ENCODE measurements at places on chromosomes 12 and 14. TPM values are rescaled to one million over a fixed set of nuclear protein-coding genes. Genes with fewer than 3 reads are reported as not detected.

DNA sequence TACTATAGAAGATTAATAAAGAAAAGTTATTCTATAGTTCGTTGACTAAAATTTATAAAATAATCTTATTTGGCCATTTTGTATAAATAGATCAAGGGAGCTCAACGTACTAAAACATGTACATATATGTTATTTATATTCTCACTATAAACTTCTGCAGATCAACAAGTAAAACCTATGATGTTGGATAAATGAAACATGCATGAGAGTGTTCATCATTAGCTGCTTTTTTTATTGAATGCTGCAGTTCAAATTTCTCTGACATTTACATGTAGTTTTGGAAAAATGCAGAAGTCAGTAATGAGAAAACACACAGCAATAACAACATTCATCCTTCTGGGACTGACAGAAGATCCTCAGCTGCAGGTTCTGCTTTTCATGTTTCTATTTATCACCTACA lies at the start of gene OR6C68:
Gene OR6C68 (plus strand): TSS at position 301 of the 400 bp plus-strand sequence. CDS start 0 bp downstream, at position 301.
- DNase-seq: no peak

- DNase-seq: no peak
Observed at GRCh38 chr14:55454264-55455002, 14.0 kb upstream of the TBPL2 start.

REP15 gene
- total RNA-seq: 0.64 TPM

DNA sequence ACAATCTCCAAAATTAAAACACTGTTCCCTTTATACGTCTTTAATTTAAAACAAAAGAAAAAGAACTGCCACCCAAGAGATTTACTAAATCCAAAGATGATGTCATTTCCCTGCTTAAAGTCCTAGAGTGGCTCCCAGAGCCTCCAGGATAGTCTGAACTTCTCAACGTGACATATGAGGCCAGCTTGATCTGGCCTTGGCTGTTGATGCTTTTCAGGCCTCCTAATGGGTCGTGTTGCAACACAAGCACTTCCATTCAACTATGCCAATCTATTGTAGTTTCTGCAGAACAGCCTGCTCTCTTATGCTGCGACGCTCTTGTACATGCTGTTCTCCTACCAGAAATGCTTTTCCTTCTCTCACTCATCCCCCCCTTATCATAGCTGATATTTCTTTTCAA lies 35.7 kb downstream of the LGR5 start:
- DNase-seq: no peak

DNA sequence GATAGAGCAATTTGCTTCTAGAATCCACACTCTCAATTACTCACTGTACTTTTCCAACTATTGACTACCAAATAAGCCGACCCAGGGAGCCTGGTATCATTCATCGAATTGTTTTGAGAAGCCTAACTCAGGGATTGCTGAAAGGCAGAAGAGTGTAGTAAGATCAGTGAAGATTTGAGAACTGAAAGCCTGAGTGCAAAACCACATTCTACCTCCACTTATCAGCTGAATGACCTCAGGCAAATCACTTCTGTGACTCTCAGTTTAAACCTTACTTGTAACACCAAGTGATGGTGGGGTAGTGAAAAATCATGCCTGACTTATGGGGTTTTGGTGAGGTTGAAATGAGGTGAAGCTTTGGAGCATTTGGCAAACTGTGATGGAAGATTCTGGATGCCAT lies 126.1 kb upstream of the MAX start:
- DNase-seq: no peak

GRCh38 chr14:54881235-54881760 lies 21.3 kb downstream of the GCH1 start:
- no peak for DNase-seq

HAL gene
- 4.3 TPM for total RNA-seq

DNA sequence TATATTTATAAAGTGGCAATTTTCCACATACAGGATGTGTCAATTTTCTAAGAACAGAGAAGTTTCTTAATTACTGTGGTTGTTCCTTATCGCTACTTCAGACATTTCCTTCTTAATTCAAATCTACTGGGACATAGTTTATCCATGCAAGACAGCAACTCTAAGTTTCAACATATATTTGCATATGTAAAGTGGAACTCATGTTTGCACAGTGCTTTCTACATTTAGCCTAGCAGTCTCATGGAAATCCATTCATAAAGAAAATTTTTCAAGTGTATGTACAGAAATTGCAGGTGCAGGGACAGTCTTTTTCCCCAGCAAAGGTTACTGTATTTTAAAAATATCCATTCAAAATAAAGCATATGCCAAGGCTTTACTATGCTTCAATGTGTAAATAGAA lies 956.7 kb upstream of the SEL1L start:
- no peak for DNase-seq

DNA sequence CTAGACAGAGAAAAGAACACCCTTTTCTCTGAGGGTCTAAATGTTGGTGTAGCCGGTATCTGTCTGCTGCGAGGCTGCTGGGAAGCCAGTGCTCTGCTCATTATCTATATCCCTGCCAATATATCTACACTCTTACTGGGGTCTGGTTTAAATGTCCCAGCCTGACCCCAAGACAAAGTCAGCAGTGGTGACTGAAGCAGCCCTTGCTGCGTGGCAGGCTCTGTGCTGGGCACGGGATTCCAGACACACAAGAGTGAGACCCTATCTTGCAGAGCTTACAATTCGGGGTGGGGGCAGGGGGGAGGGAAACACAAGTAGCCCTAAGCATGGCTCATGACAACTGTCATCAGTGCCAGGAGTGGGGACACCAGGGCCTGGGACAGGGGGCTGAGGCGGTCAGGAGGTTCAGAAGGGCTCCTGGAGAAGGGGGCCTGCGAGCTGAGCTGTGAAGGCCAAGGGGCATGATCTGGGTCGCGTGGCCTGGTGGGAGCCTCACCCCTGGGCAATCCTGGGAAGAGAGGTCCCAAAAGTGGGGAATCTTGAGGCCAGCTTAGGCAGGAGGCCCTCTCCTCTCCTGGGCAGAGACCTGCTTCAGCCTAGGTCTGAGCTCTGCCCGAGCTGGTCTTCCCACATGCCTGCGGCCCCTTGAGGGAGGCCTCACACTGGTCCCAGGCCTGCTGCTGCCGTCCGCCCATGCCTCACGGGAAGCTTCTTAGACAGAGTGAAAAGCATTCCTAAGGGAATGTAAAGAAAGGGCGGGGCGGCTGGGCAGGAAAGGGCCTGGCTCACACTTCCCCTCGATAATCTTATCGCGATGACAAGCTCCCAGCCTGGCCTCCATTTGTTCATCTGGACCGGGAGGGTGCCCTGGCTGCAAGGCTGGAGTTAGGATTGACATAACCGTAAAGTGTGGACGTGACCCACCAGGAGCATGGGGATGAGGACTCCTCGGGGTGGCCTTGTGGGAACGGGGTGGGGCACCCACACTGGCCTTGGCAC lies 7.3 kb upstream of the RCOR1 start:
- DNase-seq: no peak

GRCh38 chr12:75951399-75952278 lies 79.9 kb downstream of the PHLDA1 start:
- no peak for DNase-seq

RTL1 gene
- total RNA-seq: not detected

GRCh38 chr12:27385766-27386564 lies 53.3 kb downstream of the BMAL2 start:
- DNase-seq: no peak

GRCh38 chr12:91384366-91384765 lies 201.7 kb upstream of the DCN start:
- DNase-seq: no peak

DNA sequence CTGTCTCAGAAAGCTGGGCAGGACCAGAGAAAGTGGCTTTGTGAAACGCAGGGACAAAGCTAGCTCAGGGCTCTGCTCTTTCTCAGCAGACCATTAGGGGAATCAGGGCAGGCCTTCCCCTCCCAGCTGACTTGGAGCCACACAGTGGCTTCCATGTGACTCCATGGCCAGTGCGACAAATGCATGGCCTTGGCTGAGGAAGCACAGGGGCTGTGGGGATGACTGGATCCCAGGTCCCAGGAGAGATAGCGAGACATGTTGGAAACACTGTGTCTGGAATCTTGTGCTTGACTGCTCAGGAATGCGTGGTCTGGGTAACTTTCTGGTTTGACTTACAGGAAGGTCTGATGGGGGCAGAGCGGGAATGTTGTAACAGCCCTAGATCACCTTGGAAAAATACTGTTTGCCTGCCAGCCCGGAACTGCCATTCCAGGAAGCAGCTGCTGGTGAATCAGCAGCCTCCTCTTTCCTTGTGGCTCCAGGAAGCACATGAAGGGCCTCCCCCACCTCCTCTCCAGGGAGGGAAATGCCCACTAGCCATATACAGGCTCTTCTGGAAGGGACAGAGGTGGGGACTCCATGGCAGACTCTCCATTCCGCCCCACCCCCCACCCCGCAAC lies 133.5 kb upstream of the HIF1A start:
- peak; percentile 74 for DNase-seq

ZFHX2 gene
- total RNA-seq: 0.48 TPM

DDX54 gene
- 51.5 TPM for total RNA-seq

All from breast epithelium (tissue), 4 donors.